ENCODE measurements at places on chromosomes 5 and 9.

GRCh38 chr9:130186839-130187522, 14.8 kb downstream of the NCS1 start:
- no peak for DNase-seq

- DNase-seq: peak; percentile 73
These were observed 20.3 kb downstream of the PTPA start for GRCh38 chr9:129131300-129132145.

DNA sequence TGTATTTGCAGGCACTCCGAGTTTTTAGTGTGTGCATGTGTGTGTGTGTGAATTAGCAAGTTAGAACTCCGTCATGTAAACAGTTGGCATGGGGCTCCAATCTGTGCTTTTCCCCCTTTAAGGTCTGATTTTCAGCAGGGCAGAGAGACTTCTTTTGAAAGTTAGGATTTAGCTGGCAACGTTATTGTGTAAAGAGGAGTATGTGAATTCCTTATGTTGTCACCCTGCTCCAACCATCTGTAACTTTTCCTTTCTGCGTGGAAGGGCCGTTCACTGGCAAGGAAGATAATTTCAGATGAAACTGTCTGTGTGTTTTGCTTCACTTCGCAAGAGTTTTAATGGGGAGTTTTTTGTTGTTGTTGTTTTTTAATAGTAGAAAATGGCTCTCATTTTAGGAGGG, 332 bp downstream of the SGCD start:
- no peak for DNase-seq

DNA sequence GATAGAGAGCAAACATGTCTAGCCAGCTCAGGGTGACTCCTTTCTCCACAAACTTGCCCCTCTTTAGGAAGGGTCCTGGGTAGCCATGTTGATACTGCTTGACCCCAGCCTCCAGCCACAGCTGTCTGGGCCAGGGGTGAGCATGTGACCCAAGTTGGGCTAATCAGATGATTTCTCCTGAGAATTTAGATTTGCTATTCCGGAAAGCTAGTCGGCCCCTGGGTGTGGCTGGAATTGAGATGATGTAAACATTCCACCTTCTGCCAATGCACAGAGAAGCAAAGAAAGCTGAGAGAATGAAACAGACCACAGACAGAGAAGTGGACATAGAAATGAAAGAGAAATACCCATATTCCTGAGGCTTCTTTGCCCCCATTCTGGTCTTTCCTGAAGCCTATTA, 17.8 kb upstream of the B4GALT1 start:
- DNase-seq: no peak

DNA sequence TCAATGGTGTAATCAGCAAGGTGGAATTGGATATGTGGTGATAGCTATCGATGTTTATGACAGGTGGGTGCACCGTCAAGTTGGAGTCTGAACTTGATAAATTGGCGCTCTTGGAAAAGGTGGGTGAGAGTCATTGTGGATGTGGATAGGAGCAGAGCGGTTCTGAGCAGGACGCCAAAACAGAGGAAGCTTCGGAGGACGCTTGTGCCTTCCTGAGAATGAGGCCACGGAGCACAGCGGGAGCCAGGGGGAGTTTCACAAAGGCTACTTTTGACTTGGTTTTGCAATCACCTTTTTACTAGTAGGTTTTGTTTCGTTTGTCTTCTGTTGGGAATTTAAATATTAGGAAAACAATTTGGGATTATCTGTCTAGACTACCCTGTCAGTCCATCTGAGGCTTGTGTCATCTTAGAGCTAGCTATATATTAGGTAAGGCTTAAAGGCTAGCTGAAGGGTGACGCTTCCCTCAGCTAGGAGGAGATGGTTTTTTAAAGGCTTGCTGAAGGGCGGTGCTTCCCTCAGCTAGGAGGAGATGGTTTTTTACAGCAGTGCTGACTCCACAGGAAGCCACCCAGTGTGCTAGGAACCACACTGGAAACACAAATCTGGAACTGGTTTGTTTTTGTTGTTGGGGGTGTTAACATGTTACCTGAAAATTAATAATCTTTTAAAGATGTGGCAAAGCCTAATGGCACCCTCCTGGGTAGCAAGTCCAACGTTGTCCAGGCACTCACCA, 142.4 kb upstream of the IRX4 start:
- DNase-seq: no peak

- DNase-seq: no peak
These were observed 240.6 kb downstream of the EFNA5 start for GRCh38 chr5:107430071-107430625.

DNA sequence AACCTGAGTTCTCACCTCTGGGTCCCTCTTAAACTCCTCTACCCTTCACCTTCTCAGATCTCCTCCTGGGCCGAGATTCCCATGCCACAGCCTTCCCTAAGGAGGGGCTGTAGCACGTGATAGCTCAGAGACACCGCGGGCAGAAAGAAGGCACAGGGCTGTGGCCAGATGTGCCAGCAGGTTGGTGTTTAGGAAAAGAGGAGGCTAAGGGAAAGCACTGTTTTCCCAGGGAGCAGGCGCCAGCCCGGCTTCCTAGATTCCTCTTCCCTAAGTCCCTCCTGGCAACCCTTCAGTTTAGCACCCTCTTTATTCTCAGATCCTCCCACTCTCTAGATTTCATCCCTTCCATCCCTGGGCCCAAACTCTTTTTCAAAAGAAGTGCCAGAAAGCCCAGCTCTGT, 59.4 kb upstream of the CCNG1 start:
- no peak for DNase-seq

- DNase-seq: no peak
These were observed 409.5 kb downstream of the ARHGEF28 start for GRCh38 chr5:74035521-74035937.

- no peak for DNase-seq
These were observed 9.7 kb downstream of the RASA1 start for GRCh38 chr5:87277279-87277835.

GRCh38 chr5:156481741-156482140, 154.8 kb downstream of the SGCD start:
- DNase-seq: no peak

GRCh38 chr9:8025551-8025950, 226.0 kb upstream of the DMAC1 start:
- DNase-seq: no peak

DNA sequence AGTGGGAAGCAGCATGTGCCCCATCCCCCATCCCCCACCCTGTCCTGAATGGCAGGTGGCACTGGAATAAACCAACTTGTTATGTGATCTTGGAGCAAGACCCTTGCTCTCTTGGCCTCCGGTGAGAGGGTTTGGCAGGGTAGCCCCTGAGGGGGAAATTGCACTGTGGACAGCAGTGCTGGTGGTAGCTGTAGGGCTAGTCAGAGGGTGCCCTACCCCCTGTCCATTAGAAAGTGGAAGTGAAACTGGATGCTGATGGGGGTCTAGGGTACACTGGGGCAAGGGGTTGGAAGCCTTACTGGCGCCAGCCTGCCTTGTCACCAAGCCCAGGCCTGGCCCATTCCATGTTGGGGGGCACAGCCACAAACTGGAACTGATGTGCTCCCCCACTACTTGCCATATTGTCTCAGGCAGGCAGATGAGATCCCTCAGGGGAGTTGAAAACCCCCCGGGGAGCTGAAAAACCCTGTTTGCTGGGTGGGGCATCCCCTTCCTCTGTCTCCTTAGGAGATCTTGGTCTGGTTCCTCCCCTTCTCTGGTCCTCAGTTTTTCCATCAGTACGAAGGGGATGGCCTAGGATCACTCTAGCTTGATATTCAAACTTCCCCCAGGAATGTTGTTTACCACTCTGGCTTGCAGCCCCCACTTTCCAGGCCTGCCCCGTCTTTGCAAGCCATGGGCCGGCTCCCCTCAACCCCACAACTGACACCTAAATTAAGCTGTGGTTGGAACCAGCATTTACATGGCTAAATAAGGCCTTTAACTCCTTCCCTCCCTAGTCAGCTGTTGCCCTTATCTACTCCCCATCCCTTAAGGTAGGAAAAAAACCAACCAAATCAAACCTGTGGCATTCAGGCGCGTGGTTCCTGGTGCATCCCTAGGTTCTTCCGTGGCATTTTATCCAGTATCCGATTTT, 14.4 kb upstream of the SYNPO start:
- no peak for DNase-seq

DNA sequence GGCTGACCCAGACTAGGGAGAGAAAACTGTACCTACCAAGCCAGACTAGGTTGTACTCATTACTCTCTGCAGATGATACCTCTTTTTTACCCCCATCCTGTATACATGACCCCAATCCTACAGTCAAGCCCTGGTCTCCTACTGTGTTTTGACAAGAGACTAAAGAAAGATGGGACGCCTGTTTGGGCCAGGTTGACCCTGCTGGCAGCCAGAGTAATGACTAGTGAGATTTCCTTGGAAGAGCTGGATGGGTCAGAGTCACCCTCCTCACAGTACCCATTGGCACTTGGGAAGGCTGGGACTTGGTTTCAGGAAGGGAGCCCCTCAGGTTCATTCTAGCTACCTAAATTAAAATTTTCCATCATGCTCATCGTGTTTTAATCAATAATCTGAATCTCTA, 89.7 kb upstream of the NR4A3 start:
- no peak for DNase-seq

DNA sequence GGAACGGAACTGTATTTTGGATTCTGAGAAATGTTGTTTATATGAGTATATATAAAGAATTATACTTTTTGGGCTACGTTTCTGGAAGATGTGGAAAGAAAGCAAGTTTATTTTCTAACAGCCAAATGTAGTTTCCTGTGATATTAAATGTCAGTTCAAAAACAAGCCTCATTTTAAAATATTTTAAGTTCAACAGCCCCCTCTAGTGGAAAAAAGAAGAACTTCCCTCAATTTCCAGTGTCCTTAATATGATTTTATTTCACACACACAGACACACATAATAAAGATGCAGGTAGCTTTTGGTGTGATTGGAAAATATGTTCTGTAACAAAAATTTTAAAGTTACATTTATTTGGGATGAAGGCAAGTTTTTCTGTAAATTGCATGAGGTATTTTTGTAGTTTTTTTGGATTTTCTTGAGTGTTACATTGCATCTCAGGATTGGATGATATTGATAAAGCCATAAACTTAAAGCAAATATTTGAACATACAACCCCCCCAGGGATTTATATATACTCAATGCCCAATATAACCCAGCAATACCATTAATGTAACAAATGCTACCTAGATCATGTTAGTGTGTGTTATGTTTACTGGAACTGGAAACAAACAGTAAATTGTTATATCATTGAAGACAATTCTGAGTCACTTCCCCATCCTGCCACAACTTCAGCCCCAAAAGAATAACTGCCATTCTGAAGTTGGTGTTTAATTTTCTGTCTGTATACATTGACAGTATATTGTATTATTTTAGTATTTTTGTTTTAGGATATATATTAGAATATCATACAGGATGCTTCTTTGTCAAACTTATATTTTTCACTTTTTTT, 54.0 kb downstream of the CCDC171 start:
- no peak for DNase-seq

DNA sequence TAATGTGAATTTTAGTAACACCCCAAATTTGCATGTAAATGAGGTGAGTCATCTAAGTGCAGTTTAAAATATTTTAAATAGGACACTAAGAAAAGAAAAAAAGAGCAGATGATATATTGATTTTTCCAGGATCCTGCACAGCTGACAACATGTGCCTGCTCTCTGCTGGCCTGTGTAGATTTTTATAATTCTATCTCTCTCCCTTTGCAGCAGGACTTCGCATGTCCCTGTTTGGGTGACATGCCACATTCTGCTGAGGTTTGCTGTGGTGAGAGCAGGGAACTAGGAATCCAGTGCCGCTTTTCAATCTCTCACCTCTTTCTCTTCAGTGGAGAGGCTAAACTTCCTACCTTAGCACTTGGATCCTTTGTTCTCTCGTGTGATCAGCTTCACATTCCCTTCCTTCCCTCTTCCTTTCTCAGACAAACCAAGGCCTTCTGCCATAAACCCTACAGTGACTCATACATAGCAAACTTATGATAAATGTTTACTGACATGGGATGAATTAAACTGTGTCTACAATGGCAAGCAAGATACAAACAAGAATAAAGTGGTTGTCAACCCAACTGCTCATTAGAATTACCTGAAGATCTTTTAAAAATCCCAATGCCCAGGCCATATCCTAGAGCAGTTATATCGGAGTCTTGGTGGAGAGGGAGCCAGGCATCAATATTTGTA, 198.8 kb upstream of the EFNA5 start:
- DNase-seq: no peak
